ENCODE measurements at places on chromosomes 2 and 18.

- no peak for DNase-seq
These were observed 18.2 kb downstream of the KIDINS220 start for GRCh38 chr2:8819194-8819593.

- DNase-seq: no peak
These were observed 61.0 kb upstream of the TAF1B start for GRCh38 chr2:9782197-9782719.

DNA sequence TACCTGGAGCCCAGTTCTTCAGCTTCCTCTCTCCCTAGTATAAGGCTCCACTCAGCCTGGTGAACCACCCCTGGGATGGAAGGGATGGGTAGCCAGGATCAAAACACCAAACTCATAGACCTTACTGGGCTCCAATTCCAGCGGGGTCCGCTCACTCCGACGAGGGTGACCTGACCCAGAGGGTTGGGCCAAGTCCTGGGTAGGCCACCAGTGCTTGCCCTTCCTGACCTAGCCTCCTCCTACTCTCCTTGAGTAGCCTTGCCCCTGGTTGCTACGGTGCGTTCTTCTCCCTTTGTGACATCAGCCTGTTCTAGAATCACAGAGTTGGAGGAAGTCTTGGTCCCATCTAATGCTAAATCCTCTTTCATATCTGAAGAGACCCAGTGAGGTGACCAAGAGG, 537 bp upstream of the STAT4 start:
- no peak for DNase-seq

- DNase-seq: no peak
These were observed 1.8 kb downstream of the PRLH start for GRCh38 chr2:237568121-237568660.

- no peak for DNase-seq
These were observed 62.8 kb downstream of the ARL6IP6 start for GRCh38 chr2:152781175-152781574.

DNA sequence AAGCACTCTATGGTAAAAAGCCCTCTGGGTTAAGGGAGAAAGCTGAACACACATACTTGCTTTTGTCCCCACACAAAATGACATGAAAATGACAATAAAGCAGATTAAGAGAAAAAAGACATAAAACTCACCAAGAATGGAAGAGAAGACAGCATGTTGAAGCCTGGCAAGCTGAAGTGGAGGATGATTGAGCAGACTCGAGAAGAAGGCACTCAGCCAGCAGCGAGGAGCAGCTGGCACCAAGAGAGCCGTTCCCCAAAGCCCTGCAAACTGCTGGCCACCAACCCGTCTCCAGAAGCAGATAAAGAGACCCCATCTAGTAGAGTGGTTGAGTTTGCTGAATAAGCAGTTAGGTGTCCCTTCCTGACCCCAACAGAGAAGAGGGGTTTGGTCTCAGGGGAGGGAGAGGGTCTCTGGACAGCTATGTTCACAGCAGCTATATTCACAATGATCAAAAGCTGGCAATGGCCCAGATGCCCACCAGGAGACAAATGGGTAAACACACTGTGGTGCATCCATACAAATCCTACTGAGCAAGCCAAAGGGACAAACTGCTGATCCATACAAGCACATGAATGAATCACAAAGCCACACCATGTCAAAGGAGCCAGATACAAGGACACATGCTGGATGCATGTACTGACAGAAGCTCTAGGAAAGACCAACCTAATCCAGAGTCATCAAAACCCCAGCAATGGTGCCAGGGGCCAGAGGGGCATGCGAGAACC, 36.9 kb downstream of the FAM168B start:
- no peak for DNase-seq

GRCh38 chr2:98177286-98177685, 90.3 kb downstream of the VWA3B start:
- DNase-seq: no peak

DNA sequence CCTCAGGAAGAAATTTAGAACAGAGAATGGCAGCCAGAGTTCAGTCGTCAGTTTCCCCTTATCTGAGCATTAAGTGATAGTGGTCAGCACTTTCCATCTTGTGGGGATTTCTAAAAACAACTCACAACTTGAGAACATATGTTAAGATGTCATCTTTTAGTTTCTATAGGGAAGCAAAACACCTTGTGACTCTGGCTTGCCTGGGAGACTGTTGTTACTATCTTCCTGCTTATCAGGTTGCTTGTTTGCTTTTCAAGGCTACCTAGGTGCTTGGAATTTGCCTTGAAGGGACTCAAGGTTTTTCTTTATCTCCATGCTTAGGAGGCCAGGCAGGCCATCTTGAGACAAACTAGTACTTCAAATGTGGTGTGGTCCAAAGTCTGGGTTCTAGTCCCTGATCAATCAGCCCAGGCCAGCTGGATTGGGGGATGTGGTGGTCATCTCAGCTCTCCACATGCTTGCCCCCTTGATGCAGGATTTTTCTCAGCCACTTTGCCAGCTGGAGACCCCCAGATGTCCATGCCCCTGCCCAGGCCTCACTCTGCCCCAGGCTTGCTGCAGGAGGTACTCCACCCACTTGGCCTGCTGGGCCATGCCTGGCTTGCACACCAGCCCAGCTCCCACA, 125.9 kb downstream of the LYPD1 start:
- no peak for DNase-seq

- DNase-seq: peak; percentile 48
These were observed 5.5 kb upstream of the SFT2D3 start for GRCh38 chr2:127695491-127696472.

GRCh38 chr2:20221555-20221973, 3.4 kb downstream of the SDC1 start:
- DNase-seq: no peak

DNA sequence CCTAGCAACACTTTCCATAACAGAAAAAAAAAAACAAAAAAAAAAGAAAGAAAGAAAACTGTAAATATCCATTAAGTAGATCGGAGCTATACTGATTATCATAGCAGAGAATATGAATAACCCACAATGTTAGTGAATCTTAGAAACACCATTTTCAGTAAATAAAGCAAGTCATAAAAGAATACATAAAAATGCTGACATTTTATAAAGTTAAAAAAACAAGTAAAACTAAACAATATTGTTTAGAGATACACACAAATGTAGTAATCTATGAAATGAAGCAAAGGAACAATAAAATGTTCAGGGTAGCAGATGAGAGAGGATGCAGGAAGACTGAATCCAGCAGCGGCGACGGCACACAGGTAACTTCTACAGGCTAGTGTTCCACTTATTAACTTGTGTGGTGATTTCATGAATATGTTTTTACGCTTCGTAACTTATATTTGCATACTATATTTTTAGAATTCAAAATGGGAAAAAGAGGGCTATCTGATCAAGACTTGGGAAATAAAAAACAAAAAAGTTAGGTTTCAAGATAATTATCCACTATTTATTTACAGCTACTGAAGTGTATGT, 4.8 kb downstream of the ROCK2 start:
- DNase-seq: no peak

DNA sequence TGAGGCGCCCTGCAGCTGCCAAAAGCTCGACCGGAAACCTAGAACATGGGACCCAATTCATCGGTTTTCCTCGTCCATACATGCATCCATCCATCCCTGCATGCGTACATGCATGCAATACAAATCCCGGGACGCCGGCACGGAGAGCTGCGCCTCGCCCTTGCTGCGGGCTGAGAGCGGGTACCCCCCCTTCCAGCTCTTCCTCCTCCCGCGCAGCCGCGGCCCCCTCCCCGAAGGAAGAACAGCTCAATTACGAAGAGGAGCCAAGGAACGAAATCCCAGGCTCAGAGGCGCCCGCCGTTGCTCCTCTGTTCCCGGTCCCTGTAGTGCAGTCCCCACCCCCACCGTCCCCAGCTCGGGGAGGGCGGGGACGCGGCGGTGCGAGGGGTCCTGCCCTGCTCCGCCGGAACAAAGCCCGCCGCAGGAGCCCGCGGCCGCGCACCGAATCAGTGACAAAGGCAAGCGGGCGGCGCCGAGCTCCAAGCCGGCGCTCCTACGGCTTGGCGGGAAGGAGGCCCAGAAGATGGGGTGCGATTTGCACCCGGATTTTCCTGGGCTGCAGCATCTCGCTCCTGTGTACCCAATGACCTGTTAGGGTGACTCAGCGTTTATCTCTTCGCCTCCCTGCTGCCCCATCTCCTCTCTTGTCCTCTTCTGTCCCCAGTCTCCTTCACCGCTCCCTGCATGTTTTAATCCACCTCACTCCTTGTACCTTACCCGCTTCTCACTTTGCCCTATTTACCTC, 8.9 kb upstream of the POU3F3 start:
- DNase-seq: no peak

DNA sequence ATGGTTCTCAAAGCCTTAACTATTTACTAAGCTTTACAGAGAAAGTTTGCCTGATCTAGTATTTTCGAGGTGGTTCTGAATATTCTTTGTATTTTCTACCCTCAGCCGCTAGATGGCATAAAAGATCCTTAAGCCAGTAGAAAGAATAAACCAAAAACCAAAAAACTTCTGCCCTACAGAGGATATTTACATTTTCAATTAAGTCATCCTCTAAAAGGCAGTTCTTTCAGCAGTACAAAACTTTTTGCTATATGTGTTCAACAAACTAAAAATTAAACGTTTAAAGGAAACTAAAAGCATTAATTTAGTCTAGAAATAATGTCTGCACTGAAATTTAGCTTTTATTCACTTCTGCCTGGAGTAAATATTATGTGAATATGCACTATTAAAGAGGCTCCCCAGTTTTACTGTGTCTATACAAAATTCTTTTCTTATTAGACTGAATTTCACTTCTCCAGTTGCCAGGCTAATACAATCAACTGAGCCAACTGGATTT, 297.5 kb downstream of the PIEZO2 start:
- no peak for DNase-seq

- DNase-seq: no peak
These were observed 84.0 kb downstream of the EVA1A start for GRCh38 chr2:75476761-75477160.

- no peak for DNase-seq
These were observed 98.0 kb downstream of the CAMKMT start for GRCh38 chr2:44459739-44460138.

GRCh38 chr2:105926960-105927678, 182.4 kb downstream of the NCK2 start:
- no peak for DNase-seq

DNA sequence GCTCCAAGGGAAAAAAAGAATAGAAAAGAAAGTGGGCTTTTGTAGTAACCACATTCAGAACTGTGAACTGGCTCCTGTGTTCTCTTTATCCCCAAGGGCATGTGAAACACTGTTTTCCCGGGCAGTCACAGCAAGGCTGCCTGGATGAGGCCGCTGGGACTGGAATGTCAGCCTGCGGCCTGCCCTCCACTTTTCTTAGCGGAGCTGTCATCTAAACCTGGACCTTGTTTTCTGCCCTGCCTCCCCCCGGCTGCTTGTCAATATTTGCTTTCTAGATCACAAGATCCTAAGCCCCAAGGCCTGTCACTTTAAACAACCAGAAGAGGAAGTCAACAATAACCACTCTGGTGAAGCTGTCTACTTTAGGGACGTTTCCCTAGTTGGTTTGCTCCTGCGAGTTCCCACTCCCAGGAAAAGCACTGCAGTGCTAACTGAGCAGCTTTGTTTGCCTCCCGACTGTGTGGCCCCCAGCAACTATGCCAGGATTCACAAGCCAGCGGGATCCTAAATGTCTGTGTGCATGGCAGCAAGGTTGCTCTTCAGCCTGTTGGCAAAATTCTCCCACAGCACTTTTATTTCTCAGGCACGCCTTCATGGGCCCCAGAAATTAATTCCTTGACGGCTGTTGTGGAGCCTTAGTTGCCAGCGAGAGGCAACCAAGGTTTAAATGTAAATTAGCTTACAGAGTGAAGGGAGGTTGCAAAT, 30.6 kb downstream of the SOWAHC start:
- peak; percentile 50 for DNase-seq

DNA sequence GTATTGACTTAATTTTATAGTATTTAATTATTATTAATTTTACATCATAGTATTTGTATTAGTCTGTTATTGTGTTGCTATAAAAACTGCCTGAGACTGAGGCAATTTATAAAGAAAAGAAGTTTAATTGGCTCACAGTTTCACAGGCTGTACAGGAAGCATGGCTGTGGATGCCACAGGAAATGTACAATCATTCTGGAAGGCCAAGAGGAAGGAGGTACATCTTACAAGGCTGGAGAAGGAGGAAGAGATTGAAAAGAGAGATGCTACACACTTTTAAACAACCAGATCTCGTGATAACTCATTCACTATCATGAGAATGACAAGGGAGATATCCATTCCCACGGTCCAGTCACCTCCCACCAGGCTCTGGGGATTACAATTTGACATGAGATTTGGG, 2019.4 kb upstream of the PIK3C3 start:
- DNase-seq: no peak

GRCh38 chr18:60147323-60147722, 225.3 kb downstream of the MC4R start:
- DNase-seq: no peak

DNA sequence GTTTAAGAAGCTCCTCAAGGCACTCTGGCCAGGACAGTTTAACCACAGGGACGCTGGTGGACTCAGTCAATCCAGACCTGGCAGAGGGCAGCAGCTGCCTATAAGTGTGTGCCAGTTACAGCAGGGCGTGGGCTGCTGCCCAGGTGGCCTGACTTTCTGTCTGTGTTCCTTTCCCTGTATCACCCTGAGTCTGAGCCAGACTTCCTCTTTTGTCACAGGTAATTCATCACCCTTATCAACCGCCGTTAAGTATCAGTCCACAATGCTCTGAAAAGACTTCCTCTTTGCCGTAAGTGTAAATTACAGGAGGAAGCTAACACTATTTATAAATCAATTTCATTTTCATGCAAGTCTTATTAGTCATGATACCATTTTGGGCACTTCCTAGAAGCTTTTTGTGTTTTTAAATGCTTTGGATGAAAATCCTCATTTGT, 7.0 kb downstream of the LPIN1 start:
- peak; percentile 86 for DNase-seq

GRCh38 chr2:167132906-167133555, 244.8 kb downstream of the XIRP2 start:
- no peak for DNase-seq

GRCh38 chr2:44358503-44358902, 2.8 kb downstream of the PREPL start:
- DNase-seq: peak; percentile 72

- DNase-seq: no peak
These were observed 275.3 kb downstream of the MTX2 start for GRCh38 chr2:176544557-176544956.
